ENCODE measurements at places on chromosomes 7 and 10.

DNA sequence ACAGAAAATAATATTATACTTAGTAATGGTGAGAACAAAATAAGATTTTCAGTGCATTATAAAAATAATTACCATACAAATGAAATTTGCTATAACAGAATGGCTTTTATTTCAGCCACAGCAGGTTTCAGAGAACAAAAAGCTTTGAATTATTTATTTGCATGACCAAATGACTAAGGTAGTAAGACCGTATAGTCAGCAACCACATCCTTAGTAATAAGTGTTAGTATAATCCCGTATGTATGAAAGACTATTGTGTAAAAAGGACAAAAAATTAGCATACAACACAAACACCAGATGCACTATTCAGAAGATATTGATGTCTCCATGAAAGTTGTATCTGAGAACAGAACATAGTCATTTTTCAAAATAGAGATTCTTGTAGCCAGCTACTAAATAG, 12.2 kb downstream of the PDZD8 start:
- no peak for DNase-seq

- no peak for DNase-seq
Observed at GRCh38 chr7:155881471-155882350, 69.4 kb upstream of the SHH start.

DNA sequence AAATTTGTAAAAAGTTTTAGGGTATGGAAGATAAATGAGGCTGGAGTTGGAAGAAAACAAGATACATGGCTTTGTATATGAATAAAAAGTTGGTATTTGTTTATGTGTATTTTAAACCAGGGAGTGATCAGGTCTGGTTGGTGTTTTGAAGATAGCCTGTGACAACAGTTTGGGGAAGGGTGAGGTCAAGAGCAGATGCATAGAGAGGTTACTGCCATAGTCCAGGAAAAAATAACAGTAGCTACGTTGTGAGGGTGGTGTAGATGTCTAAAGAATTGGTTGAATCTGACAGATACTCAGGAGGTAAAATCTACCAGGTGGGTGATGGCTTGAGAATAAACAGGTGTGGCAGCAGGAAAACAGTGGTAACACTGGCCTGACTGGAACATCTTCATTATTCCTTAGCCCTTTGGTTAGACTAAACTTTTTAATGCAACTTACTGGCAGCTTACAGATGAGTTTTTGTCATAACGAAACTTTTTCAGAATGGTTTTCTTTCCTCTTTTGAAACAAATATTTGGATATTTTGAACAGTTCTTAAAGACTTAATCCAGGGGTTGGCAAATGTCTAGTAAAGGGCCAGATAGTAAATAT, 25.5 kb downstream of the ZNRF2 start:
- DNase-seq: no peak

DNA sequence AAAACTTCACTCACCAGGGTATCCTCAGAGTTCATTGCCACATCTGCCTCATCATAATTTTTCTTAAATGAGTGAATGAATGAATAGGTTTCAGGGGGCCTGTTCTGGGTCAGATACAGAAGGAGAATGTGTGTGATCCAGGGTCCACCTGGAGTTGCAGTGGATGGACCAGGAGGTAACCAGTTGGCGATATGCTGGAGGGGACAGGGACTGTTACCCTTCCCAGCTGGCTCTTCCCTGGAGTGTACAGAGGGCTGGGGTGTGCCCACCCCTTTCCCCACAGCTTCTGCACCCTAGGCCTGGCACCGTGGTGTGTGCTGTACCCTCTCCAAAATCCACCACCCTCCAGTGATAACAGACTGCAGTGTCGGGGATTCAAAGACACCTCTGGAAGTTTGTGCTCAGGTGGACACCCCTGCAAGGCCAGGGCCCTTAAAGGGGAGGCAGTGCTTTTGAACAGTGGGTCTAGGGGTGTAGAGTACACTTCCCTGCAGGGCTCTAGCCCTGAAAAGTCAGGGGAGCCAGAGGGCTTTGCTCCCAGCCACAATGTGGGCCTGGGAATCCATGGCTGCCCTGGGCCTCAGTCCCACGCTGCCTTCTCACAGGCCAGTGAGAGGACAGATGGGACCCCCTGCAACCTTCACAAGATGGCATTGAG, 134.4 kb upstream of the UNC5B start:
- DNase-seq: no peak

DNA sequence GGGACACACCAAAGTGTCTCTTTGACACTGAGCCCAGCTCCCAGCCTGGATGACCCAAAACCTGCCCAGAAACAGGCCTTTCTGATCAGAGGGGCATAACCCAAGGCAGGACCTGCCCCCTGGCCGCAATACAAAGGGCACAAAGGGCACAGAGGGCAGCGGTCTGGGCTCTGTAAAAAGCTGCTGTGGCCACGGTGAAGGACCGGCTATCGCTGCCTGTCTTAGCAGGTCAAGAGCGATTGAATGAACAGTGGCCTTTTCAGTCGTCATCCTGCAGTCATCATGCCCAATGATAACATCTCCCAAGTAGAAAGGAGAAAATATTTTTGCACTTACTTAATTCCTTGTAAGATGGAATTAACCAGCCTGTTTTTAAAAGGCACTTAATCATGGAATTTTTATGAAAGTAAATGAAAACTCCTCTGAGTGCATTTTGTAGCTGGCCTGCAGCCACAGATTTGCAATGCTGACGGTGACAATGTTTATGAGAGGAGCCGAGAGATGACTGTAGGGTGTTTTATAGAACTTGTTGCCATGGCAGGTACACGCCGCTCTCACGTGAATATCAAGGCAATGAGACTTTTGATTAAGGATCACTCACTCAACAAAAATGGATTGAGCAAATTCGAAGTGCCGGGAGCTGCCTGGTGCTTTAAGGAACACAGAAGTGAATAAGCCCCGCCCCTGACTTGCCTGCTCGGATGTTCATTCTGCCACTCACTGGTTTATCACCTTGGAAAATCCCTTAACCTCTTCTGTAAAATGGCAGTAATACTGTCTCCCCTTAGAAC, 47.3 kb upstream of the BHLHA15 start:
- no peak for DNase-seq

DNA sequence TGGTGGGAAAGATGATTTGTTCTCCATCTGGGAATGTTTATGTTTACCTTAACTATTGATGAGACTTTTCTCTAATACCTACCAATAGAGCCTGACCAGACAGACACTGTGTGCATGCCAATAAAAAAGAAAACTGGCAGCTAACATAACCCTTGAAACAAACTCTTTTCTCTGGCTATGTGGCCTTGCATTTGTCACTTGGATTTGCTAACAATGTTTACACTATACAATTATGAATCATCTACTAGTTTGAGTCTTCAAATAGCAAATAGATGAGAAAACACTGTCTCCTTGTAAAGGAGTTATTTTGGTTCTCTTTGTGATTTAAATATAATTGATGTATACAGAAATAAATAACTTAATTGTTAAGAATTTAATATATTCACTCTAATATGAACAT, 273.1 kb downstream of the SEMA3D start:
- no peak for DNase-seq

DNA sequence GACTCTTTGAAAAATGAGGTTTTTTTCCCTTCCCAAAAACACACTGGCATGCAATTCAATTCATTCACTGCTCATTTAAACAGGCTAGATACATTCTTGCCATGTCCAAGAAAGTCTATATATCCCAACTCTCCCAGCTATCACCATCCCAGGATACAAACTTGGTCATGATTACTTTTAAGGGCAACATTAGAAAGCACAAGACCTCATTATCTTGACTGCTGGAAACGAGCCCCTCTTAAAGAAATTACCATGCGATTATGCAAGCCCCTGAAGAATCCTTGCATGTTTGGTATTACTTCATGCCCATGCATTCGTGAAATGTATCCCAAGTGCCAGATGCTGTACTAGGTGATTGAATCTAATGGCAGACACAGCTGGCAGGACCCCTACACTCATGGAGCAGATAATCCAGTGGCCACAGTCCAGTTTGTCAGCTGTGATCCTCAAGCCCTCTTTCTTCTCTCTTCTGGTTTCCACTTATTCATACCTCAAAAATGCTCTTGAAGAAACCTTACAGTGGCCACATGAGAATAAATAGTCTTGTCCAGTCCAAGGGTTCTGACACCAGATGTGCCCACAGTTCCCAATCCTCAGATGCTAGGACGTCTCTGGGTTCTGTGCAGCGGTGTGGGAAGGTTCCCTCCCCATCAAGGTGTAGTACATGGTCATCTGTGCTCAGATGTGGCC, 103.7 kb upstream of the HABP2 start:
- no peak for DNase-seq

DNA sequence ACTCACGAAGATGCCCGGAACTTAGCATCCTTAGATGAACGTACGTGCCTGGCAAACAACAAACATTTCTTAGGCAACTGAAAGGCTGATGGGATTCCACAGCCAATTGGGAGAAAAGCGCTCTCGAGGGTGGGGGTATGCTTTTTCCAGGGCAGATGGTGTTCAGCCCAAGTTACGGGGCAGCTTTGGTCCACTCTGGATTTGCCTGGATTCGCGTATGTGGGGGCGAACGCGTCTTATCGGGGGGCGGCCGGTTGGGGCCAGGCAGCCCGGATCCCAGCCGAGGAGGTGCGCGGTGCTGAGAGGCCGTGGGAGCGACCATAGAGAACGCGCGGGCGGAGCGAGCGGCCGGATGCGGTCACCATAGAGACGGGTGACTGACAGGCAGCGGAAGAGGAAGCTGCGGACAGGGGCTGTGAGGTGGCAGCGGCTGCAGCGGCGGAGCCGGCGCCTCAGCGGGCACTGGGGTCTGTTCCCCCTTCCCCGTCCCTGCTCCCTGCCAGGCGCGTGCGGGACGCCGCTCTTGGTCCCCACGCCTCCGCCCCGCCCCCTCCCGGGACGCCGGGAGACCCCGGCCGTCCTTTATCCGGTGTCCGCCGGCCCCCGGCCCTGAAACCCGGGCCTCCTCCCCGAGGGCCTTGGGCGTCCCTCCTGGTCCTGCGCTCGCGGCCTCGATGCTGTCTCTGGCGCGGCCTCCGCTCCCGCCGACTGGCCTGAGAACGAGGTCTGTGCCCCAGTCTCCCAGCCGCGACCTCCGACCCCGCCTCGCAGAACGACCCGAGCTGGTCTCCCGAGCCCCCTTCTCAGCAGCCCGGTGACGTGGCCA, at the start of gene CHPF2:
TSS of gene CHPF2 (plus strand) at position 393 of the 826 bp plus-strand sequence. CDS start 1,529 bp downstream, outside the sequence.
- DNase-seq: peak; percentile 94

DNA sequence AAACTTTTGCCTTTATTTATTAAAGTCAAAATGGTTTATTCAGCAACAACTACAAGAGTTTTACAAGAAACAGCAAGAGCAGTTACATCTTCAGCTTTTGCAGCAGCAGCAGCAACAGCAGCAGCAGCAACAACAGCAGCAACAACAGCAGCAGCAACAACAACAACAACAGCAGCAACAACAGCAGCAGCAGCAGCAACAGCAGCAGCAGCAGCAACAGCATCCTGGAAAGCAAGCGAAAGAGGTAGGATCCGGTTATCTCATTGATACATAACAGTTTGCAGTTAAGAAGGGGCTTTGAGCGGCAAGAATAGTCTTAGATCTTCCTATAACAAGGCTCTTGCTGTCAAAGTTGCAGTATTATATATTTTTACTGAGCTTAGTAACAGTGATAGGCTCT, 215.1 kb downstream of the FOXP2 start:
- no peak for DNase-seq

DNA sequence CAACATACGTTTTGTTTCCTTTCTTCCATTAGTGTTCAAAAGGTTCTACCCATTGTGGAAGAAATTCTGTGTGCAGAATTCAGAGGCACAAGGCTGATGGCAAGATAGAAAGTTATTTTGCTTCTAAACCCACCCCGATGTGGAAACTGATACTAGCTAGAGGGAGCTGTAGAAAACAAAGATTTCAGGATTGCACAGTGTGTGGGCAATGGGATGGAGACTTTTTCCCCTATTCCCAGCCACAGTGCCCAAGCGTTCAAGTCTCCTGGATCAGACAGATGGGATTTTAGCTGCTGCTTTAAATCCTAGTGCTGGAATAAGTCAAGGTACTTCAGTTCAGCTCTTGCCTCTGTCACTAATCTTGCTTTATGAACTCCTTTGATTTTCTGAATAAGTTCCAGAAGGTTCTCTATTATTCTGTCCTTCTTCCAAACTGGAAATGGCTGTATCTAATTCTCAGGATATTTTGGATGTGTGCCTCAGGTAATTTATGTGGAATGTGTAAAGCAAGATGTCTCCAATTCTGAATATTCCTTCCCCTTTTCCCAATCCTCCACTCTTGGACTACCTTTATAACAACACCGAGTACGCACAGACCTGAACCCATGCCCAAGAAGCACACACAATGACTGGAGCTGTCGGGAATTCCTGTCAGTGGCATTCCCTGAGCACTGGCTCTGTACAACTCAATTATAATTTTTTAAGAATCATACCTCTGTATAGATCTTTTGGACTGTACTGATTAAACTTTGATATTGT, 473.0 kb downstream of the PLXDC2 start:
- DNase-seq: no peak

- no peak for DNase-seq
Observed at GRCh38 chr7:83640240-83640639, 8.7 kb downstream of the SEMA3E start.

DNA sequence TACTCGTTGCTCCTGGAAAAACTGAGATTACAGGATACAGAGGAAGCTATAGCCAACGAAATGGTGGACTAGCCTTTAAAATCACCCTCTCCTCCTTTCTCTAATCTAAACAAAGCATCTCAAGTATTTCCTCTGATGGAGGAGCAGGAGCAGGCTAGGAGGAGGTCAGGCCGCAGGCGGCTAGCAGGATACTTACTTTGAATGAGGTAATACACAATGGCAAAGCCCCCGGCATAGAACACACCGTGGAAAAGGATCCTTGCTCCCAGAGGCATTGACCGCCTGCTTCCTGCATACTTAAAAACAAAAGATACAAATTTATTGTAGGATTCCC, 64.4 kb downstream of the STK17A start:
- no peak for DNase-seq

DNA sequence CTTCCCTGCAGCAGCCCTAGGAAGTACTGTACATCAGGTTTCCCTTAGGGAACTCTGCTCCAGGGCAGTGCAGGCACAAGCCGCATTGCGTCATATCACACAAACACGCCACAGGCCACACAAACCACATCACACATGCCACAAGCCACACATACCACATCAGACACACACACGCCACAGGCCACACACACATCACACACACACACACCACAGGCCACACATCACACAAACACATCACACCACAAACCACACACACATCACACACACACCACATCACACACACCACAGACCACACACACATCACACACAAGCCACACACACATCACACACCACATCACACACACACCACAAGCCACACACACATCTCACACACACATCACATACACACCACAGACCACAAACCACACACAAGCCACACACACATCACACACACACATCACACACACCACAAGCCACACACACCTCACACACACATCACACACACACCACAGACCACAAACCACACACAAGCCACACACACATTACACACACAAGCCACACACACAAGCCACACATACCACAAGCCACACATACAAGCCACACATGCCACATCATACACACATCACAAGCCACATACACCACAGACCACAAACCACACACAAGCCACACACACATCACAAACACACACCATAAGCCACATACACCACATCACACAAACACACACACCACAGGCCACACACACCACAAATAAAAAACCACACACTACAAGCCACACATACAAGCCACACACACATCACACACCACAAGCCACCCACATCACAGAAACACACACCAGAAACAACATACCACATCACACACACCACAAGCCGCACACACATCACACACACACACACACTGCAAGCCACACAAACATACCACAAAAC, 53.4 kb downstream of the TMEM209 start:
- no peak for DNase-seq

- DNase-seq: no peak
Observed at GRCh38 chr10:110912374-110912773, 6.6 kb downstream of the BBIP1 start.

Measured in GM18507 (cell line).